SW480 (cell line): ENCODE measurements at places on chromosomes 12 and 14.

- no peak for DNase-seq
These were observed 53.2 kb upstream of the PKP2 start for GRCh38 chr12:32949815-32950214.

DNA sequence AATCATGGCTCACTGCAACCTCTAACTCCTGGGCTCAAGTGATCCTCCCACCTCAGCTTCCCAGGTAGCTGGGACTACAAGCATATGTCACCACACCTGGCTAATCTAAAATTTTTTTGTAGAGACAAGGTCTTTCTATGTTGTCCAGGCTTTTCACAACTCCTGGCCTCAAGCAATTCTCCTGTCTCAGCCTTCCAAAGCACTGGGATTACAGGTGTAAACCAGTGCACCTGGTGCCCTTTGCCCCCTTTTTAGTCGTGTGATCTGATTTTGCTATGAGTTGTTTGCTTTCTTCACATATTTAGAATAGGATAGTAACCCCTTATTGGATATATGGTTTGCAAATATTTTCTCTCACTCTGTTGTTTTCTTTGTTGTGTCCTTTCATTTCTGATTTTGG lies 1.7 kb upstream of the RAD52 start:
- no peak for DNase-seq

GRCh38 chr14:90518941-90519256 lies 122.1 kb downstream of the CALM1 start:
- DNase-seq: no peak

DNA sequence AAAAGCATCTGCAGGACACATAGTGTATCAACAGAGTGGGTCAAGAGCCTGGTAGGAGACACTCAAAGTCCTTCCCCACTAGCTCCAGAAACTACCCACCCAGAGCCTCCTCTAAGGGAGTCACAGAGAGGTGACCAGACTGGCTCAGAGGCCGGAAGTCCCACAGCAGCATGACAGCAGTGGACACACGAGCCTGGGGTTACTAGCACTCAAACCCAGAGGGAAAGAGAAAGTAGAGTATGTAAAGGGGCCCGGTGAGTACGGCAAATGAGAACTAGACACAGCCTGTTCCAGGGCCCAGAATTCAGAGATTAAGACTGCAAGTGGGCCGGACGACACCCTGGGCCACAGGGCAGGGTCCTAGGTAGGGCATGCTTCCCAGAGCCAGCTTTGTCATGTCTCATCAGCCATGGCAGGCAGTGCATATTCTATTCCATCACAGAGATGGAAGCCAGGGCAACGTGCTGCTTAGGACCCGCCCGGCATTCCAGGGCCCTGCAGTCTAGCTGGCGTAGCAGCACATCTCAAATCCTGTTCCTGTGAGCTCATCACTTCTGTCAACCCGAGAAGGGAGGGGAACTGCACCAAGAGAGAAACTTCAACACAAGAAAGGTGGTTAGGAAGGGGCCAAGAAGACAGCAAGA lies 4.2 kb downstream of the IFFO1 start:
- no peak for DNase-seq

GRCh38 chr14:58763210-58763609 lies 125.4 kb downstream of the DACT1 start:
- no peak for DNase-seq

DNA sequence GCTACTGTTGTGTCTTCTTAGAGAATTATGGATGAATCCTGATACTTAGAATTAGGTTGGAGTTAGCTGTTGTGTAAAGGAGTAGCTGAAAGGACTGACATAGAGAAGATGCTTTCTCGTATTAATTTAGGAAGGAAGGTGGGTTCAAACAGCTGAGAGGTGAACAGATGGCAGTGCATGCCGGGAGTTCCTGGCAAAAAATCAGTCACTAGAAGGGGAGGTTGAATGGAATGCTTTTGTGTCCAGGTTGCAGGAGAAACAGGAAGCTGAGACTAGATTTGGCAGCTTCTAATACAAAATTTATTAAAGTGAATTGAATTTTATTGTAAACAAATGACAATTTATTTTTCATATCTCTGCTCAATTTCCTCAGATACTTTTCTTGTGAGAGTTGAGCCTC lies 70.8 kb downstream of the BTG1 start:
- DNase-seq: no peak

DNA sequence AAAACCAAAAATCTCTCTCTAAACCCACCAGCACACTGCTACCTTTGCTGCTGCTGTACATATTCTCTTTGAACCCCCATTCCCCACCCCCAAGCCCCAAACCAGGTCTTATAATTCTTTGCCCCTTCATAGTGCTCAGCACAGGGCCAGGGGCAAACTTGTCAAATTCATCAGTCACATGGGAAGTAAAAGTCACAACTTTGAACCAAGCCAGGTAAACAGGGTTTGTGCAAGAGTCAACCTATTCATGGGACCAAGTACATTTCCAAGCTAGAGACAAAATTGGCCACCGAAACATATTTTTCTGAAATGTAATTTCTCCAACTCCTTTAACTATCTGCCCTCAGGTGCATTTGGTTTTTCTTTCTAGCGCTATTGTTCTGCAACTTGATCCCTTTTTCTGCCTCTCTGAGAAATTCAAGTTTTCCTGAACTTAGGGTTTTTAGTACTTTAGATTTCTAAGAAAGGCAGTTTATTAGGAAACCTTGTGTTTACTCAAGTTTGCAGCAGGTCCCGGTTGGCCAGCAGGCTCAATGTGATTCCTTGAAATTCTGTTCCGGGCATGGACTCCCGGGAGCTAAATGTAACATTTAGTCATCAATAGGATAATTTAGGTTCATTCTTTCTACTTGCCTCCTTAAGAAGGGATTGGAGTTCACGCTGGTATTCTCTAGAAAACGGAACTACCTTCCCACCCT lies 230.5 kb downstream of the EFCAB11 start:
- DNase-seq: no peak

- DNase-seq: peak; percentile 91
These were observed at the start of gene VDR for GRCh38 chr12:47904713-47905709. Gene VDR, minus strand, starts transcription at chr12:47904994. Its CDS starts 25,881 bp downstream, at chr12:47879113.

GRCh38 chr12:120439646-120440247 lies 1.8 kb downstream of the COX6A1 start:
- peak; percentile 60 for DNase-seq

GRCh38 chr12:108565976-108566375 lies 3.6 kb downstream of the ISCU start:
- DNase-seq: peak; percentile 71

DNA sequence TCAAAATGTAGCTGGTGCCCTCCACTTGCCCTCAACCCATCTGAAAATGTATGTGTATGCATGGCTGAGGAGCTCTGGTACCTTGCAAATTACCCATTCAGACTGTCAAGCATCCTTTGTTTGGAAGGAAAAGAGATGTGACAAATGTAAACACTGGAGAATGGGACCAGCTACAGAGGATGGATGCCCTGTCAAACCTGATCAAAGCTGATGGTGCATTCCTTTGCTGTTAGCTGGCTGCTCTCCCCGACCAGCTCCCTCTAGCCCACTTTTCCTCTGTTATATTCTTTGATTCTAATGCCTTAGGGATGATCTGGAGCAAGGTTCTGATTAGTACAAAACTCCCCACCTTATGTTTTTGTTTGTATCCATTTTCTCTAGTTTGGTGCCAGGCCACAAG lies 310.3 kb downstream of the C12orf75 start:
- peak; percentile 26 for DNase-seq

- peak; percentile 75 for DNase-seq
These were observed 57.9 kb downstream of the ANO6 start for GRCh38 chr12:45273717-45274271.

DNA sequence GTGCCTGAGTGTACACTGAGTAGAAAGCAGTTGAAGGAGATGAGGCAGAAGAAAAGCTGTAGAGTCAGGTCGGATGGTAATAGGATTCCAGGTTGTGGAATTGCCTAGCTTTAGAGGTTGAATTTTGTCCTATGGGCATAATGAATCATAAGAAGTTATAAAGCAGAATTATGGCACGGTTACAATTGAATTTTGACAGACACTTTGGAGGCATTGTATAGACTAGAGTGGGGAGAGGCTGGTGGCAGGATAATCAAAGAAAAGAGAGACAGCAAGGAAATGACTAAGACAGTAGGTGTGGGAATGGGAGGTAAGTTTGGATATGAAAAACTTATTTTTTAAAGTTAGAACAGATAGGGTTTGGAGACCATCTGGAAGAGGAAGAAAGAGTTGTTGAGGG lies 102.6 kb downstream of the NTN4 start:
- no peak for DNase-seq

DNA sequence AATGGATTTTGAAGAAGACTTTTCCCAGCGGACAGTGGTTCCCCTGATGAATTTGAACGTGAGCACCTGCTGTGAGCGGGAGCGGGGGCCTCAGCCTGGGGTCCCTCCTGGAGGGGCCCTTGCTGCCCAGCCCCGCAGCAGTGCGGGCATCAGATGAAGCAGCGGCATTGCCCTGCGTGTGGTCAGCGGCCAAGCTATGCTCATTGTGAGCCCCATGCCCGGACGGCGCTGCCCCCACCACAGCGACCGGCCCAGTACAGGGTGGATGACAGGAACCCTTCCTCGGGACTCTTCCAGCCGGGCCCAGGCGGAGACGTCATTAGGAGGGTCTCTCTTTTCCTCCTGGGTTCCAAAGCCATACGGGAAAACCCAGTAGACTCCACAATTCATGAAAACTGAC lies 3.5 kb downstream of the LRCOL1 start:
- no peak for DNase-seq

- DNase-seq: no peak
These were observed 36.3 kb downstream of the RIN3 start for GRCh38 chr14:92549859-92550230.

DNA sequence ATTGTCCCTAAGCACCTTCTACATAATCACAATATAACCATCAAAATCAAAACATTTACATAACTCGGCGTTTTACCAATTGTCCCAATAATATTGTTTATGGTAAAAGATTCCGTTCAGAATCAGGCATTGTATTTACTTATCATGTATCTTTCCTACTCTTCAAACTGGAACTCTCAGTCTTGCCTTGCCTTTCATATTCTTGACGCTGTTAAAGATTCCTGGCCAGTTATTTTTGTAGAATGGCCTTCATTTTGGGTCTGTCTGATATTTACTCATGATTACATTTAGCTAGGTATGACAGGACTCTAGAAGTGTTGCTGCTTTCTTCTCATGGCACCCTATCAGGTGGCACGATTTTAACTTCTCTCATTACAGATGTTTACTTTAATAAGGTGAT lies 850 bp upstream of the HEATR5A start:
- no peak for DNase-seq

DNA sequence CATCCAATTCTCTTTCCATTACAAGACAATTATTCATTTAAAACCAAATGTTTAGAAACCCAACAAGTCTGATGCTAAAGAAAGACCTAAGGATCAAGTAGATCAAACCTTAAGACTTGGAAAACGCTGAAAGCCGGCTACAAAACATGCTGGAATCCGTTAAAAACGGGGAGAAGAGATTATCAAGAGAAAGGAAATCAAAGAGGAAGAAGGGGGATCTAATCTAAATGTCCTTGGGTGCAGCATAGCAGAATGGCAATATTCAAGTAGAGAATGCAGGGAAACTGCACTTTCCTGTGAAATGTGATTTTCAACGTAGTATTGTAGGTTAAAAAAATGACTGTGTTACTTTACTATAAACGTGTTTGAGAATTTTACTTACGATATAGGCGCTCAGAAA lies 1.3 kb downstream of the PPP1R13B start:
- no peak for DNase-seq

DNA sequence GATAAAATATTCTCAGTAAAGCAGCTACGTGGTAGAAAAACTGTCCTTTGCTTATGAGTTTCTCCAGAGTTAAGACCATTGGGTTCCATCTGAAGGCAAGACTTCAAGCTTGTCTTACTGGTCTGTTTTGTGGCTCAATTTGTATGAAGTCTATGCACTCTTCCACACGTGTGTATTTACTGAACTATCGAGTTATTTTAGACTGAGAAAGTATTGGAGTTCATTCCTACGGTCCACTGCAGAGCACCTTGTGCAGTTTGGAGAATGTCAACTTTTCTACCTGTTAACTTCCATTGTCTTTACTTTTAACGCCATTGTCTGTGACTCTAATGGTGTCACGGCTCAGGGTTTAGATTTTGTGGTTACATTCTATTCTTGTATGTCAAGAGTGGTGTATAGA lies 3.7 kb downstream of the HIF1A start:
- no peak for DNase-seq

- DNase-seq: no peak
These were observed 34.4 kb upstream of the CIPC start for GRCh38 chr14:77063571-77064171.

DNA sequence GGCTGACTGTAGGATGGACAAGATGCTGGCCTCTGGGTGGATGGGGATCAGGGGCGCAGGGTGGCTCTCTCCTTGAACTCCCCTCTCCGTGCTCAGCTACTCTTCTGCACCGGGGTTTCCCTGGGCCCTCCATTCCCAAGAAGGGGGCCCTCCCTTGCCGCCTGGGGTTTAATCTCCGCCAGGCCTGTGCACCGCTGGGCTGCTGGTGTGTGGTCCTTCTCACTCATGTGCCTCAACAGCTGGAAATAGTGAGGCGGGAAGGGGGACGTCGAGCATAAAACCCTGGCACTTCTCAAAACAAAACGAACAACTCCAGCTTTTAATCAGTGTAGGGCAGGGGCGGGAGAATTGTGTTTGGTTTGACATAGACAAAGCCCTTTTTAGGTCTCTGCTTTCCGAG lies 19.0 kb upstream of the SMOC1 start:
- DNase-seq: no peak

DNA sequence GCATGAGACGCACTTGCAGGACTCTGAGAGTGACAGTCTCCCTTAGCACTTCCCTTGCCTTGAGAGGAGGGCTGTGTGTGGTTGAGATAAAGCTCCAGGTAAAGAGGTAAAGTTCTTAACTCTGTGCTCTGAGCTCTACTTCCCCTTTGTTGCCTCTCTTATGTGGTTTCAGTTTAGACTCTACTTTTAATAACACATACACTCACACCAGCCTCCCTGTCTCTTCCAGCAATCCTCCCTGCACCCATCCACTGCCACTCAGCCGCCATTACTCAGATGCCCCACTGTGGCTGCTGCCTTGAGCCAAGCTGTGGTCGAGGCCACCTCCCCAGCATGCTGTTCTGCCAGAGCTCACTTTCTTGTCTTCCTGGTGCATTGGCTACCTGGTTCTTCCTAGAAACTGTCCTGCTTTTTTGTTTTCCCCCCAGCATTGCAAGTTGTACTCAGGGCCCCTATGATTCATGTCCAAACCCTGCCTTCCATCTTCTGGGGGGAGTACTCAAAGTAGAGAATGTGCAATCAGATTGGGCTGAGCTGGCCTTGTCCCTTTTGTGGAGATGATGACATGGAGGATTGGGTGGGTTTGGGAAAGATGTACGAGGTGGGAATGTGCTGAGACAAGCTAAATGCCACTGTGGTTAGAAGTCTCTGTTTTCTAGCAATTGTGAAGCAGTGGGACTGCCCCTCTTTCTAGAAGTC lies 115.5 kb upstream of the PARP11 start:
- no peak for DNase-seq

- no peak for DNase-seq
These were observed 74.3 kb downstream of the SUSD6 start for GRCh38 chr14:69685716-69686115.

GRCh38 chr12:23126794-23127193 lies 501.8 kb downstream of the ETNK1 start:
- DNase-seq: no peak

GRCh38 chr12:27583981-27584380 lies 60.0 kb downstream of the PPFIBP1 start:
- DNase-seq: no peak
